ENCODE measurements at places on chromosomes 1 and 21.

- no peak for DNase-seq
Measured at GRCh38 chr1:26582053-26582835, 52.7 kb downstream of the RPS6KA1 start.

- no peak for DNase-seq
Measured at GRCh38 chr1:116458695-116459094, 85.7 kb downstream of the ATP1A1 start.

GRCh38 chr1:71695821-71696220 is 586.5 kb downstream of the NEGR1 start:
- no peak for DNase-seq

GRCh38 chr1:51344602-51345299 is 14.4 kb upstream of the TTC39A start:
- DNase-seq = no peak

DNA sequence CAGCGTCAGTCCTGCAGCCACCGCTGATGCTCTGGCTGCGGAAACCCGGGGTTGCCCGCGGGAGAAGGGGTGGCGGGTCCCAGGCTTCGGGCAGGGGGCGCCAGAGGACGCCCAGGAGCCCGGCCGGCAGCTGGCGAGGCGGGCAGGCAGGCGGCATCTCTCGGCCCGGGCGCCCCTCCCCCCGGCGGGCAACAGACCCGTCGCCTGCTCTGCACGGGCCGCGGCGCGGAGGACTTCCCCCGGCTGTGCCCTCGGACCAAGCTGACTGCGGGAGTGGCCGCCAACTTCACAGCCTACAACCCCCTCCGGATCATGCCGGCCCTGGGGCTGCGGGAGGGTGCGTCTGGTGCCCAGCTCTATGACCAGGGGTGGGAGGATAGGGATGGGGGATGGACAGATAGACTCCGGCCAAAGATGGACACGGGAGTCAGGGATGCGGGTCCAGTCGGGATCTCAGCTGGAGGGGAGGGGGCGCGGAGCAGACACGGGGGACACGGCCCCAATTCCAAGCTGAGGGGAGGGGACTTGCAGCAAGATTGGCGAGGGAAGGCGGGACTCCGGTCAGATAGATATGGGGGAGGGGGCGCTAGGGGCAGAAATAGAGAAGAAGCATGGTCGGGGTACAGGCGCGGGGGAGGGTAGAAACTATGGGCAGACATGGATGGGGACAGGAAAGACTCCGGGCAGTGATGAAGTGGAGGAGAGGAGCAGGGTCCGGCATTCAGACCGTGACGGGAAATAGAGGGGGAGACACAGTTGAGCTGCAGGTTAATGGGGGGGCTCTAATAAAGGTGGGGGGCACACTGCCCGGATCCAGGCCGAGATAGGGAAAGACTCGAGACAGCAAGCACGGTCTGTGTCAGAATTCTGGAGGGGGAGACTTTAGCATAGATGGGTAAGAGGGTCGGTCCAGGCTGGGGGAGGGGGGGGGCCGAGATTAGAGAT is 1.1 kb downstream of the ADGRB2 start:
- peak; percentile 37 for DNase-seq

GRCh38 chr1:231522931-231523642 is 5.4 kb upstream of the TSNAX start:
- no peak for DNase-seq

- DNase-seq = no peak
Measured at GRCh38 chr1:208177656-208178055, 66.5 kb downstream of the PLXNA2 start.

- DNase-seq = no peak
Measured at GRCh38 chr1:182791281-182792179, 2.0 kb downstream of the NPL start.

DNA sequence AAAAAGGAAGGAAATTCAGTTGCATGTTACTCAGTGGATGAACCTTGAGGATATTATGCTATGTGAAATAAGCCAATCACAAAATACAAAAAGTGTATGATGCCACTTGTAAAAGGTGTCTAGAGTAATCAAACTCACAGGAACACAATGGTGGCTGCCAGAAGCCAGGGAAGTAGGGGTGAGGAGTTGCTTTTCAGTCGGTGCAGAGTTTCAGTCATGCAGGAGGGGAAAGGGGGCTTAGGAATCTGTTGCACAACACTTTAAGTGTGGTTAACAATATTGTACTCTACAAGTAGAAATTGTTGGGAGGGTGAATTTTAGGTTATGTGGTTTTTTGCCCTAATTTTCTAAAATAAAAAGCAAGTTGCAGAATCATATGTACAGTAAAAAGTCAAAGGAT is 184.2 kb upstream of the RAB4A start:
- no peak for DNase-seq

- DNase-seq = no peak
Measured at GRCh38 chr1:19973616-19974015, 5.8 kb downstream of the PLA2G2A start.

- no peak for DNase-seq
Measured at GRCh38 chr1:203120325-203121153, 7.0 kb upstream of the ADORA1 start.

DNA sequence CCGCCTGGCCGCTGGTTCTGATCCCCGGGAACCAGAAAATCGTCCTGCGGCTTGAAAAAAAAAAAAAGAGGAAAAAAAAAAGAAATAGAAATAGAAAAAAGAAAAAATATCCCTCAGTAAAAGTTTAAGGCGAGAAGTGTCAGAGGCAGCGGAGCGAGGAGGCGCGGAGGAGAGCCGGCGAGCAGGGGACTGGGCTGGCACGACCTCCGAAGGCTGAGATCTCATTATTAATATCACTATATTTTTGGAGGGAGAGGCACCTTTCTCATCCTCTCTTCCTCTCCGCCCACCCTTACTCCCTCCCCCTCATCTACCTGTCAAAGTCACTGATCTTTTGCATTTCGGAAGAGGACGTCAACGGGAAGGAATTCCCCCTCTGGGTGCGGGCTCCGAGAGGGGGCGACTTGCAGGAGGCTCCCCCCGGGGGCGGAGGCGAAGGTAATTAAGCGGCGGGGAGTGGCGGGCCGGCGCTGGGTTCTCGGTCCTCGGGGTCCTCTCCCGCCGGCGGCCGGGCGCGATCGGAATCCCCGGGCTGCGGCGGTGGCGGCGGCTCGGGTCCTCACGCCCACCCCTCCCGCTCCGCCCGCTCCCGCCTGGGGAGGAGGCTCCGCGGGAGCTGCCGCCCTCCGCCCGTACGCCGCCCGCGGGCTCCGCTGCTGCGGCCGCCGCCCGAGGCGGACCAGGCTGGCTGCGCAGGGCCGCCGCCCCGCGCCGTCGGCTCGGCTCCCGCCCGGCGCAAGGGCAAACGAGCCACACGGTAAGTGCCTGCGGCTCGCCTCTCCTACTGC is at the start of gene NTNG1:
NTNG1 (plus strand) TSS at position 337 of the 788 bp plus-strand sequence.
- DNase-seq = no peak

- DNase-seq = no peak
Measured at GRCh38 chr21:39451332-39452206, at the start of gene SH3BGR. Gene SH3BGR, plus strand, starts transcription at chr21:39451970. Its CDS starts 127 bp downstream, at chr21:39452097.

DNA sequence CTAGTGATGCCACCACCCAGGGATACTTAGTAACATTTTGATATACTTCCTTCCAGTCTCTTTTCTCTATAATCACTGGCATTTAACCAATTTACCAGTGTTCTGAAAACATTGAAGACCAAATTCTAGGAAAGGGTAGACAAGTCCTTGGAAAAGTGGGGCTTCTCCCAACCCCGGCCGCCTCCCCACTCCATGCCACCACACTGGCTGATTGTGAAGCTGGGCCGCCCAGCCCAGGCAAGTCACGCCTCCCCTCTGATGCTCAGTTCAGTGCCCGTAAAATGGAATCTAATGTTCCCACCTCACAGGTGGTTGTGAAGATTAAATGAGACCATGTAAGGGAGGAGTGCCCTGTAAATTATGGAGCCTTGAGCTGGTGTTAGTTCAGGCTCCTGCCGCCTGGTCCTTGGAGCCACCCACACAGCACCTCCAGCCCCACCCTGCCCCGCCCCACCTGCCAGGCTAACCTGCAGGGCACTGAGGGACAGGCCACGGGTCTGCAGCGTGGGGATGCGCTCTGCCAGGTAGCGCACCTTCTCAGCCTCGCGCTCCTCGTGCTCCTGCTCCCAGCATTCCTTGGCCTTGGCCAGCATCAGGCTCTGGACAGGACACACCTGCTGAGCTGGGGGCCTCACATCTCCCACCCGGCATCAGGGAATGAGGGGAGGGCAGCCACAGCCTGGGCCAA is 7.3 kb downstream of the TNNI1 start:
- no peak for DNase-seq

DNA sequence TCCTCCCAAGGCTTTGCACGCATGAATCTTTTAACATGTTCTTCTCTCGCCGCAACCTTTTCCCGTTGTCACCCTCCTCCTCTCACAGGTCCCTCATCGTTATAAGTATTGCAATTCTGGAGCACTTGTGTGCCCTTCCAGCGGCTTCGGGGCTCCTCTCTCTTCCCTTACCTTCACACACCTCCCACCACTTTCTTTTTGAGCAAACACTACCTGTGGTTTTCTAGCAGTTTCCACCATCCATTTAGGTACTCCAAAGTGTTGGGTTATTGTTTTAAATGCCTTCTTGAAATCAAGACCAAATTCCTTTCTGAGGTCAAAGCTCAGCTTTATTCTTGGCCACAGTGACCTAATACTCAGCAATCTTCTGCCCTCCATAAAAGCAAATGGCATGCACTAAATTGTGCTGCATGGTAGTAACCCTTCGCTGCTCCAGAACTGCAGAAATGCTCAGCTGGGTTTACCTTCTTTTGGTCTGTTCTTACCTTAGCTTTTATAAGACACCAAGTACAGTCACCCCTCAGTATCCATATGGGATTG is 472.4 kb downstream of the SETD4 start:
- no peak for DNase-seq

DNA sequence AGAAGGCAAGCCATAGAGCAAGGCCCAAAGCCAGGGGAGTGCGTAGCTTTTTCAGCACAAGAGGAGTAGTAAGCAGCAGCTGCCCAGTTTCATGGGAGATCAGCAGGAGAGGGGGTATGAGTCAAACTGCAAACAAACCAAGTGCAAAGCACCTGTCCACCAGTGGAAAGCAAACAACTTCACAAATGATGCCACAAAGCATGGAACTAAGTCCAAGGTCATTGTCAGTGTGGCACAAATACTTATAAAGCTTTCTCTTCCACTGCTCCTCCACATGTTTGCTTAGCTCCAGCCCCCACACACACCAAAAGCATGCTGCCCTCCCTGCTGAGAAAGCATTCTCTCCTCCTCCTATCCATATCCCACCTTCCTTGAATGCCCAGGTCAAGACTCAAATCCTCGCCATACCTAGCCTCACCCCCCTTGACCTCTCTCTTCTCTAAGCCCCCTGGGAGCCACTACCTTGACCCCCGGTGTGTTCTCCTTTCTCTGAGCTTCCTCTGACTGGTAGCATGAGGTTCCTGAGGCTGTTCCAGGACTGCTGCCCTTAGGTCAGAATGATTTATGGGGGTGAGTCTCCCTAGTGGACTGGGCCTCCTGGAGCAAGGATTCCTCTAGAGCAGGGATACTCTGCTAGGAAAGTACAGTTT is 70.4 kb downstream of the DMAP1 start:
- no peak for DNase-seq

- no peak for DNase-seq
Measured at GRCh38 chr1:226541631-226542622, 6.6 kb upstream of the STUM start.

DNA sequence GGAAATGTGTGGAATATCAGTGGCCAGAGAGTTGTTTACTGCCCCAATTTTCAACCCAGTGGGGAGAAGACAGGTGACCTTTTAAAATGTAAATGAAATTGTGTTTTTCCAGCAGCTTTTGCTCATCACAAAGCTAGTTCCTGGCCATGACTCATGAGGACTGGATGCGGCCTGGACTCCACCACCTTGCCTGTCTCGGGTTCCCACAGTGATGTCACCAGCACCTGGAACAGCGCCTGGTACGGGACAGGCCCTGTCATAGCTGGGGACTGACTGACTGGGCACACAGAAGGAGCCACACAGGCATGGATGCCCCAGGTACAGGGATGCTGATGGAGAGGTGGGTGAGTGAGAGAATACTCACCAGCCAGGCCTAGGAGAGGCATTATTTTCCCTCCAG is 277.1 kb downstream of the AJAP1 start:
- DNase-seq = no peak
